Esophagus muscularis mucosa (tissue), 4 donors: ENCODE measurements at places on chromosomes 3 and 15. TPM values are rescaled to one million over a fixed set of nuclear protein-coding genes. Genes with fewer than 3 reads are reported as not detected.

- H3K27ac ChIP-seq = no peak overlapping the region
- H3K4me3 ChIP-seq = peak overlapping the region; percentile 50
- no peaks in the 10 kb centered on the region for H3K27me3 ChIP-seq
- no peaks in the 10 kb centered on the region for H3K36me3 ChIP-seq
- peaks cover 36% of the 10 kb centered on the region for H3K4me1 ChIP-seq
- no peak for DNase-seq
Observed at GRCh38 chr3:32818970-32819511, 1.2 kb downstream of the TRIM71 start.

- no peak overlapping the region for H3K4me3 ChIP-seq
- H3K36me3 ChIP-seq = no peaks in the 10 kb centered on the region
- H3K27ac ChIP-seq = no peak overlapping the region
- H3K4me1 ChIP-seq = no peaks in the 10 kb centered on the region
- no peak for DNase-seq
Observed at GRCh38 chr3:146431240-146431639, 38.1 kb downstream of the PLSCR2 start.

- no peaks in the 10 kb centered on the region for H3K4me1 ChIP-seq
- H3K4me3 ChIP-seq = no peak overlapping the region
- H3K27ac ChIP-seq = no peak overlapping the region
- no peaks in the 10 kb centered on the region for H3K27me3 ChIP-seq
Observed at GRCh38 chr15:37394402-37395099, 294.2 kb upstream of the MEIS2 start.

- H3K36me3 ChIP-seq = no peaks in the 10 kb centered on the region
- no peaks in the 10 kb centered on the region for H3K27me3 ChIP-seq
- DNase-seq = no peak
- no peak overlapping the region for H3K27ac ChIP-seq
- H3K4me1 ChIP-seq = no peaks in the 10 kb centered on the region
Observed at GRCh38 chr15:54033869-54034458, 55.7 kb downstream of the UNC13C start.

DNA sequence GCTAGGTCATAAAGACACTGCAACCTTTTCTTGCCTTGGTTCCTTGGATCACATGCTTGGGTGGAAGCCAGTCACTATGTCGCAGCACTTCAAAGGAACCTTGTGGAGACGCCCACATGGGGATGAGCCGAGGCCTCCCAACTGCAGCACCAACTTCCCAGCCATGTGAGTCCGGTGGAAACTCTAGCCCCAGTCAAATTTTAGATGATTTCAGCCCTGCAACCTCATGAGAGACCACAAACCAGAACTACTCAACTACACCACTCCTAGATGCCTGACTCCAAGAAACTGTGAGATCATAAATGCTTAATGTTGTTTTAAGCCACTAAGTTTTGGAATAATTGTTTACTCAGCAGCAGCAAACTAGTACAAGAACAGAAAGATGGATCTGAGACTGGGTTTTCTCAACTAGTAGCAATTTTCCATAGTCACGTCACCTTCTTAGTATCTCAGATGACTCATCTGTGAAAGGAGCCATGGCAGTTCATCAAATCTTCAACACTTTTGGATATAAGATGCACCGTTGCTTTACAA is 86.5 kb downstream of the MB21D2 start:
- no peak overlapping the region for H3K4me3 ChIP-seq
- no peak overlapping the region for H3K27ac ChIP-seq
- no peaks in the 10 kb centered on the region for H3K36me3 ChIP-seq

- peaks cover 15% of the 10 kb centered on the region for H3K4me1 ChIP-seq
- no peak for DNase-seq
- no peak overlapping the region for H3K27ac ChIP-seq
- H3K27me3 ChIP-seq = no peaks in the 10 kb centered on the region
Observed at GRCh38 chr15:100696452-100696851, 94.1 kb downstream of the ASB7 start.

DNA sequence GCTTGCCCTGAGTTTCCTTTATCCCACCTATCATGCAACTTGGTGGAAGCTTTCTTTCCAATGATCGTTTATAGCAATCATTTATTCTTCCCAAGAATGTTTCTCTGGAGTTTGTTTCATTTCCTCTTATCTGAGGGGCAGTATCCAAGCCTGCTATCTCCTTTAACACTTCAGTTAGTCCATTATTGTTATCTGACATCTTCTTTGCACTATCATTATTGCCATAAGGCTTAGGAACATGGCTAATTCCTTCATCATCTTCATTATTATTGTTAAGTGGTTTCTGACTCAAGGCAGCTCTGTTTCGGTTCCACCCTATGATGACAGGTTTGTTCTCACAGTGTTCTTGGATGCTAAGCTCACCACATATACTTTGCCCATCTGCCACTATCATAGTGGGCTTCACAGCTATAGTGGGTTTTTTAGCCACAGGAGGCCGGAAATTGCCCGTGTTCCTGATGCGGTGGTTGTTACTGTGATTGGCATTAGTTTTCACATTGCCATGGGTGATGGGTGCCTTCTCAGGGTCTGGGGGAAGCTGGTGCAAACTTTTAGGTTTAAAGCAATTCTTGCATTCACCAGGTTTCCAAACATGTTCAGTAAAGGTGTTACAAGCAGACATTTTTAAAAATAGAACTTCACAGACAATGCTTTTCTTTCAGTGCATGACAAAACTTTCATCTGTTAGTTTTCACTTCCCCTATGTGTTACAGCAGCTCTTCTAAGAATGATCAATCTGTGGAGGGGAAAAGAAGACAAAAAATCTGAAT is 110.6 kb upstream of the TSPAN3 start:
- no peaks in the 10 kb centered on the region for H3K27me3 ChIP-seq
- peaks cover 28% of the 10 kb centered on the region for H3K36me3 ChIP-seq
- no peak overlapping the region for H3K4me3 ChIP-seq
- H3K4me1 ChIP-seq = peaks cover 1% of the 10 kb centered on the region
- no peak for DNase-seq

- H3K4me3 ChIP-seq = peak within 1 kb of the TSS; percentile 52
- H3K36me3 ChIP-seq = peaks cover 17% of the 10 kb centered on the region
- H3K27me3 ChIP-seq = no peaks in the 10 kb centered on the region
- DNase-seq = no peak
- H3K27ac ChIP-seq = peak within 1 kb of the TSS; percentile 79
Observed at GRCh38 chr3:187368251-187369088, at the start of gene RTP4. Gene RTP4 (plus strand): TSS chr3:187368385. CDS start chr3:187368442, 57 bp downstream.

DNA sequence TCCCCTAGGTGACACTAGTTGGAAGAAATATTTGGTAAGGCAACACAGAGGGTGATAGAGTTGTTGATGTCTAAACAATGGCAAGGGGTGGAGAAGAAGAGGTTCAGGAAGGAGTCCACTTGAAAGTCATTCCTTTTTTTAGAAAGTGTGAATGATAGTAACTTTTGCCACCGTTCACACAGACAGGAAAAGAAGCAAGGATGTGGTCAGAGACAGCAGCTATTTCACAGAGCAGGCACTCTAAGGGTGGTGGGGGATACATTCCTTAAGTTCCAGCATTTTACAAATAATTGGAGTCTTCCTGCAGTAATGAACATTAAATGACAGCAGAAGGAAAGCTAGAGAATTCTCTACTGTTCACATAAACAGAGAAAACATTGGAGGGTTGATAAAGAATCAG is 75.4 kb upstream of the ZNF385D start:
- H3K36me3 ChIP-seq = no peaks in the 10 kb centered on the region
- no peak for DNase-seq
- no peaks in the 10 kb centered on the region for H3K27me3 ChIP-seq
- H3K4me1 ChIP-seq = no peaks in the 10 kb centered on the region

DNA sequence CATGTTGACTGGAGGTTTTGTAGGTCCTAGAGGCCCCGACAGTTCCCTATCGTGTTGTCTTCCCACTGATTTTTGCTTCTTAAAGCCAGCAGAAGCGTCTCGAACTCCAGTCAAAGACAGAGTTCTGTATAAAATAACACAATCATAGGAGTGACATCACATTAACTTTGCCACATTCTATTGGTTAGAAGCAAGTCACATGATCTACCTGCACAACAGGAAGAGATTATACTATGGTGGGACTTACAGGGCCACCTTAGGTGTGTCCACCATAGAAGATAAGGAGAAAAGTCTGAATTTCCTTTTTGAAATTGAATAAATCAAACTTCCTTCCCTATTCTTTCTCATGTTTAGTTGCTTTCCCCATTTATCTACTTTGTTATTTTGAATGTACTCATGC is 365.5 kb downstream of the GRM7 start:
- no peak for DNase-seq
- no peaks in the 10 kb centered on the region for H3K36me3 ChIP-seq
- H3K4me1 ChIP-seq = no peaks in the 10 kb centered on the region
- H3K4me3 ChIP-seq = no peak overlapping the region
- H3K27ac ChIP-seq = no peak overlapping the region
- H3K27me3 ChIP-seq = no peaks in the 10 kb centered on the region

DNA sequence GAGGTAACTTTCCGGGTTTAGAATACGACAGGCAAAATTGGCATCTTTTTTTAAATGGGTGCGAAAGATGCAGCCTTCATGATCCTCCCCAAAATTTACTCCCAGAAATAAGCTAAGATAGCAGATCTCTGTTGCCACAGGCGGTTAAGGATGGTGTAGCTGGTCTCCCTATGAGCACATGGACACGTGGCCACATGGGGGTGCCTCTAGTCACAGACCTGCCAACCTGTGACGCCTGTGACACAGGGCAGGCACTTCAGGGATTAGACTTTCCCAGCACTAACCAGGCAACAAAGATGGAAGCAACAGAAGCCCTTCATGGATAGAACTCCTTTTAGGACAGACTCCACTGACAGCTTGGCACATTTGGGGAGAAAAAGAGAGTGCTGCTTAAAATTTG is 320.3 kb downstream of the THSD4 start:
- H3K27ac ChIP-seq = no peak overlapping the region
- no peaks in the 10 kb centered on the region for H3K36me3 ChIP-seq
- no peak for DNase-seq
- H3K4me3 ChIP-seq = no peak overlapping the region
- H3K4me1 ChIP-seq = no peaks in the 10 kb centered on the region
- H3K27me3 ChIP-seq = no peaks in the 10 kb centered on the region

DNA sequence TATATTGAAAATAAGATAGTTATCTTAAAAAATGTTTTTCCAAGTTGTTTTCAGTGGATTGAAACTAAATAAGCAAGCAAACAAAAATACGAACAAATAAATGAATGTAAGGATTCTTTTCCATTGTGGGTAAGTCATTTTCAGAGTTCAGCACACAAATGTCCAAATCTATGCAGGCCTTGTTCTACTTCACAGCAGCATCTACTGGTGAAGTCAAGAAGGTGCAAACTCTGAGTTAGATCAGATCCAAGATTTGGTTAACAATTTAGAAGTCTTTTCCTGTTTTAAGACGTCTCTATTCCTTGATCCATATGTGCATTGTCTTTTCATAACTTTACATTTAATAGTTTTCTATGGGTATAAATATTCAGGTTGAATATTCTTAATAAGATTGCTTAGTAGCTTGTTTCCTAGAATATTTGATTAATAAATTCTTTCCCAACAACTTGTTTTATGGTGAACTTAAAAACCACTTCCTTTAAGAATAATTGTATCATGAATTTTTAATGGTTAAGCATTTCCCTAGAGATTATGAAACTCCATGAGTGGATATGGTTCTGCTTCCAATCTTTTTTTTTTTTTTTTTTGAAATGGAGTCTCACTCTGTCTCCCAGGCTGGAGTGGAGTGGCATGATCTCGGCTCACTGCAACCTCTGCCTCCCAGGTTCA is 10.5 kb downstream of the PTX3 start:
- H3K36me3 ChIP-seq = no peaks in the 10 kb centered on the region
- H3K27ac ChIP-seq = no peak overlapping the region
- H3K4me3 ChIP-seq = no peak overlapping the region
- no peak for DNase-seq
- no peaks in the 10 kb centered on the region for H3K27me3 ChIP-seq

GRCh38 chr3:158465074-158465473 is 105.9 kb upstream of the MLF1 start:
- DNase-seq = no peak
- H3K4me1 ChIP-seq = no peaks in the 10 kb centered on the region
- H3K27me3 ChIP-seq = no peaks in the 10 kb centered on the region
- H3K4me3 ChIP-seq = no peak overlapping the region

Gene HES1
- 26.5 TPM for total RNA-seq

Gene ST3GAL6
- 3.3 TPM for total RNA-seq

Gene CLEC3B
- total RNA-seq = 78.9 TPM
